Midbrain (tissue), 1 donor: ENCODE measurements at places on chromosomes 6 and 20.

- no peak for DNase-seq
These were observed 348.8 kb upstream of the PLCB4 start for GRCh38 chr20:8720089-8720488.

DNA sequence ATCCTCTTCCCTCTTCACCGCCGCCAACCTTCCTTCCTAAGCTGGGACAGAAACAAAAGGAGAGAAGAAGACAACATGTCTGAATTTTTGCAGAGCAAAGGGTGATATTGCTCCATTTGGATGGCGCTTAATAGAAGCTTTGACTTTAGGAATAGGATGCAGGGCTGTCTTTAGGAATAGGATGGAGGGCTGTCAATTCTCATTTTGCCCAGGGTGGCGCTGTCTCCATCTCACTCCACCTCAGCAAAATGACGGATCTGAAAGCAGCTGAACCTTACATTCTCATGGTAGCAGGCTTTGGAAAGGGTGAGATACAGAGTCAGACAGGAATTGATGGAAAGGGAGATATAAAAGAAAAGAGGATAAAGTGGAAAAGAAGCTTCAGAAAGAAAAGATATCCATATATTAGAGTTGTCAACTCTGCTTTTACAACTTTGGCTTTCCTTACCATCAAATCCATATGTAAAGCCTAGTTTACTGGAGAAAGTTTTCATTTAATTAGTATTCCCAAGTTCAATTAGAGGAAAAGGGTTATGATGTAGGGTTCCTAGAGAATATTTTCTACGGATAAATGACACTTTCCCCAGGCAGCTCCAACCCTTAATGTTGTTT is 2.4 kb downstream of the MTCL3 start:
- peak; percentile 81 for DNase-seq

- DNase-seq: no peak
These were observed 1.6 kb downstream of the REM1 start for GRCh38 chr20:31476643-31477215.

GRCh38 chr6:95128439-95128838 is 448.9 kb upstream of the MANEA start:
- no peak for DNase-seq

- DNase-seq: peak; percentile 20
These were observed 388.2 kb downstream of the CDH4 start for GRCh38 chr20:61640131-61640870.

DNA sequence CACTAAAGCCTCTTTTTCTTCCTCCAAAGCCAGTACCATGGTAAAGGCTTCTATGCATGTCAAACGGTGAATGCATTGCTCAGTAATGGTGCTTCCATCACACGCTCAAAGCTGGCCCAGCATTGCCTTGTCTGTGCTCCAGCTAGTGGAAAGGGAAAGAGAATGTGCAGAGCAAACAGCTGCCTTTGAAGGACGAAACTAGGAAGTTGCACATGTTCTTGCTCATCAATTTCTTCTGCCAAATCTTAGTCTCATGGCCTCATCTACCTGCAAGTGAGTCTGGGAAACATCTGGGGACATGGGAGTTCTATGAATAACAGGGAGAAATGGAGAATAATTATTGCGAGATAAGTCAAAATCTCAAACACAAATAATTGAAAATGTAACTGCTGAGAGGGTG is 216.5 kb upstream of the SSTR4 start:
- DNase-seq: no peak

DNA sequence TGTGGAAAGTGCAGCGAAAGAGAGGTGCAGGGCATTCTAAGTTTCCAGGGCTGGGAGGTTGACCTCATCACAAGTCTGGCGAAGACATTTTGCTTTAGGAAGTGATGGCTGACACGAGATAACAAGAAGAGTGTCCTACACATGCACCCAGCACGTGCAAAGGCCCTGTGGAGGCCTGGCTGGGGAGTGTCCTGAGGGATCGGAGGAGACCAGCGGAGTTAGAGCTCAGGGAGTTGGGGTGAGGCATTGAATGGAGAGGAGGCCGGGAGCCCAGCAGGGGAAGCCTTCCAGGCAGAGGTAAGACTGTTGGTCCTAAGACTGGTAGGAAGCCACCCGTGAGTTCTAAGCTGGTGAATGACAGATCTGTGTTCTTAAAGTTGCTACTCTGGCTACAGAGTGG is 58.4 kb downstream of the PPP1R14C start:
- DNase-seq: no peak

GRCh38 chr6:28940294-28940857 is 16.6 kb upstream of the TRIM27 start:
- DNase-seq: peak; percentile 61

- DNase-seq: no peak
These were observed 32.8 kb downstream of the PRDM1 start for GRCh38 chr6:106118835-106119431.

GRCh38 chr20:54067606-54068174 is 2.7 kb downstream of the BCAS1 start:
- no peak for DNase-seq

GRCh38 chr20:56422824-56423189 is 10.7 kb downstream of the CASS4 start:
- no peak for DNase-seq

- peak; percentile 22 for DNase-seq
These were observed 23.6 kb downstream of the PKHD1 start for GRCh38 chr6:52063584-52064344.

DNA sequence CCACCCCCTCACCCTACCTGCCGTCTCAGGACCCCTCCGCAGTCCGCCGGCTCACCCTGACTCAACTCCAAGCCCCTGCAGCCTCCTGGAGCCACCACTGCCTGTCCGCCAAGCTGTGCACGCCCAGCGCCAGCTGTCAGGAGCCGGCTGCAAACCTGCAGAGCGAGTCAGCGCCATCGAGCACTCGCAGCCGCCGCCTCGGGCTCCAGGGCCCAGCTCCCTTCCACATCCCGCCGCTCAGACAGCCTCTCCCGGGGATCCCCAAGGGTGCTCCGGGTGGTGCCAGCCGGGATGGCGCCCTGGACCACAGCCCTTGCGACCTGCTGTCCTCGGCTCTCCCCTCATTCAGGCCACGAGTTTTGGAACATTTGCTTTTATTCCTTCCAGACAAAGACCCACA is 4.3 kb downstream of the TNNC2 start:
- DNase-seq: no peak

- DNase-seq: no peak
These were observed 351.2 kb upstream of the RUNX2 start for GRCh38 chr6:44976677-44977641.

GRCh38 chr20:56271974-56272373 is 23.4 kb downstream of the MC3R start:
- no peak for DNase-seq

GRCh38 chr6:7546896-7547295 is 5.4 kb downstream of the DSP start:
- no peak for DNase-seq

DNA sequence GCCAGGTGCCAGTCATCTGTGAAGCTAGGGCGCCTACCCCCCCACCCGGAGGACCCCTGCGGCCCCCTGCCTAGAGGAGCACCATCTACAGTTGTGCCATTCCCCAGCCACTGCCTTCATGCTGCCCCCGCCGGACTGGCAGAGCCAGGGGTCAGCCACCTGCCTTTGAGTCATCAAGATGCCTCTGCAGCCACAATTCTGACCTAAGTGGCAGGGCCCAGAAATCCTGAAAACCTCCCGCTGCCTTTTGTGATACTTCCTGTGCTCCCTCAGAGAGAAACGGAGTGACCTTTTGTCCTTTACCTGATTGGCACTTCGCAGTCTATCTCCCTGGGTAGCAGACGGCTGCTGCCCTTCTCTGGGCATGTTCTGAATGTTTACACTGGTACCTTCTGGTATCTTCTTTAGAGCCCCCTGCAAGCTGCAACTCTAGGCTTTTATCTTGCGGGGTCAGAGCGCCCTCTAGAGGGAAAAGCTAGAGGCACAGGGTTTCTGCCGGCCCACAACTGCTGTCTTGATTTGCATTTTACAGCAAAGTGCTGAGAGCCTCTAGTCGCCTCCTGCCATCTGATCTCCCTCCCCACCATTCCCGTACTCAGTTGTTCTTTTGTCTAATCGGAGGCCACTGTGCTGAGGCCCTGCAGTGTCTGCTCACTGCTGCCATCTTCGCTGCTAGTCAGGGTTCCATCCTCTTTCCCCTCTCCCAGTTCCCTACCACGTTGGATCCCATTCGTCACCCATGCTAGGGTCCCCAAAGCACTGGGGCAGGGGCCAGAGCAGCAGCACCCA is 26.9 kb downstream of the SPATA2 start:
- peak; percentile 90 for DNase-seq

DNA sequence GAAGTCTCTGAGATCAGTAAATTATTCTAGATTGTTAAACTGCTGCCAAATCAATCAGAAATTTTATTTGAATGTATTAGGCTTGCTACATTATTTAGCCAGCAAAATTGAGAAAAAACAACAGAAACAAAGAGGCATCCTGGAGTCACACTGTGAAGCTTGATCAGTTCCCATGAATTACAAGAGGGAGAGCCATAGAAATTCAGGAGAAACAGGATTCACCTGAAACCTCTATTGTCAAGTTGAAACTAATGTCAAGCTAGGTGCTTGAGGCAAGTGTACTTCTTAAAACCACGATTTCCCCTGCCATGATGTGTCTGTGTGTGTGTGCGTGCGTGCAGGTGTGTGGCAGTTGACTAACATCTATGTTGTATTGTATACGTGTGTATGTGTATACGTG is 439.1 kb upstream of the NOX3 start:
- no peak for DNase-seq

DNA sequence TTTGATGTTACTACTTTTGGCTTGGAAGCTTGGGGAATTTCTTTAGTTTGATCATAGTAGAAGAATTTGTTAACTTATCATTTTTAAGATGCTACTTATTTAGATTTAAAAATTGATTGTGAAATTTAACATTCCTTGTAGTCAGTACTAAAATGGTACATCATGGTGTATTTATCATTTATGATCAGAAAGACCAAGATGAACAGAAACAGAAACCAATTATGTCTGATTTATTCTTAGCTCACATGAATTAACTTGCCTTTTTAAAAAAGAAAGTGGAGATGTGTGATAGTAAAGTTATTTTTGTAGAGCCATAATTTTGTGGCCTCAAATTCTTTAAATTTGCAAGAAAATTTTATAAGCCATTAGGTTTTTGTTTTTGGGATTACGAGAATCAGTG is 77.6 kb downstream of the LIN28B start:
- DNase-seq: no peak

- DNase-seq: no peak
These were observed 113.4 kb downstream of the FAM50B start for GRCh38 chr6:3962291-3963280.

- no peak for DNase-seq
These were observed at the start of gene FNDC11 for GRCh38 chr20:63553933-63554290. FNDC11 (plus strand) TSS chr20:63554159; CDS start chr20:63555664, 1,505 bp downstream.

DNA sequence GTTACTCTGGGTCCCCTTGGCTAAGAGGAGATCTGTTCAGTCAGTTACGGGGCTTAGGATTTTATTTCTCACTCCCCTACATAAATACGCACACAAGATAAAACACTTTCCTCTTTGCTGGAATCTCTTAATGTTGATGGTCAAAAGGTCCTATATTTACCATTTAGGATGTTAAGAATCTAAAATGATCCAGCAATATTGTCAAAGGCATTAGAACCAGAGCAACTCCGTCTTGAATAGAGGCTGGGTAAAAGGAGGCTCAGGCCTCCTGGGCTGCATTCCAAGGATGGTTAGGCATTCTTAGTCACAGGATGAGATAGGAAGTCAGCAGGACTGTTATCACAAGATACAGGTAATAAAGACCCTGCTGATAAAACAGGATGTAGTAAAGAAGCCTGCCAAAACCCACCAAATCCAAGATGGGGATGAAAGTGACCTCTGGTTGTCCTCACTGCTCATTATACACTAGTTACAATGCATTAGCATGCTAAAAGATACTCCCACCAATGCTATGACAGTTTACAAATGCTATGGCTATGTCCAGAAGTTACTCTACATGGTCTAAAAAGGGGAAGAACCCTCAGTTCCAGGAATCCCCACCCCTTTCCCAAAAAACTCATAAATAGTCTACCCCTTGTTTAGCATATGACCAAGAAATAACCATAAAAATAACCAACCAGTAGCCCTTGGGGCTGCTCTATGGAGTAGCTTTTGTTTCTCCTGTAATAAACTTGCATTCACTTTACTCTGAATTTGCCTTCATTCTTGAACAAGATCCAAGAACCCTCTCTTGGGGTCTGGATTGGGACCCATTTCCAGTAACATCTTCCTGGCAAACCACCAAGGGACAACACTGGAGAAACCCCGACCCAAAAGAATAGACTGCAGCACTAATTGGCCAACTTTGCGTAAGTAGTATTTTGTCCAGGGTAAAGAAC is 107.5 kb downstream of the DTNBP1 start:
- DNase-seq: no peak

- DNase-seq: no peak
These were observed 651 bp upstream of the SAMHD1 start for GRCh38 chr20:36951979-36952738.
